ENCODE measurements at places on chromosomes 5 and 9.

DNA sequence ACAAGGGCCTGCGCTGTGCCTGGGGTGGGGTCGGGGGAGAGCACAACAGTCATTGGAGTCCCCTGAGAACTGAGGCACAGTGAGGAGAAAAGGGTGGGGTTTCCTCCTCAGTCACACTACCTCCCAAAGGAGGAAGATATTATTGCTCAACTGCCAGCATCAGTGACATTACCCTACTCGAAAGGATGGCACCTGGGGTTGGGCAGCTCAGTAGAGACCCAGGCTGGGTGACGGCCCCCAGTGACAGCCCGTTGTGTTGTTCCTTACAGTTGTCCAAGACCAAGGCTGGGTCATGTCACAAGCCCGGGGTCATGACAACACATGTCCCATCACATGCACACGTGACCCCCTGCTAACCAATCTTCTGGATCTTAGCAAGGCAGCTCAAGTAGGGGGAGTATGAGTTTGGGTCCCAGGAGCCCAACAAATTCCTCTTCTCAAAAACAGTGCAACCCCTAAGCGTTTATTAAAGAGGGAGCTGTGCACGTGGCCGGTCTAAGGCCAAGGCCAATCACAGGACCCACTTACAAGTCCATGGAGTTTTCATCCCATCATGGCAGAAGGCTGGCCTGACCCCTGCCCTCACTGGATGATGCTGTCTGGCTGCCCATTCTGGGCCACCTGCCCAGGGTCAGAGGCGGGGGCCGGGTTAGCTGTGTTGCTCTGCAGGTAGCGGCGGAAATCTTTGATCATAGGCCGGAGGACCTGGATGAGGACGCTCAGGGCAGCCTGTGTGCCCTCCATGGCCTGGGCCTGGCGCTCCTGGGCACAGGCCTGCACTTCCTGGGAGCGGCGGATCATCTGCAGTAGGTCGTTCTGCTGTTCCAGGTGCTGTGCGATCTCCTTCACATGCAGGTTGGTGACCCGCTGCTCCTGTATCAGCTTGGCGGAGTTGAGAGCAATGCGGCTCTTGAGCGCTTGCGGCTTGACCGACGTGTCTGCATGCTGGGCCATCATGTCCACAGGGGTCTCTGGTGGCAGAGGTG lies 4.0 kb downstream of the NAIF1 start:
- no peak for DNase-seq

DNA sequence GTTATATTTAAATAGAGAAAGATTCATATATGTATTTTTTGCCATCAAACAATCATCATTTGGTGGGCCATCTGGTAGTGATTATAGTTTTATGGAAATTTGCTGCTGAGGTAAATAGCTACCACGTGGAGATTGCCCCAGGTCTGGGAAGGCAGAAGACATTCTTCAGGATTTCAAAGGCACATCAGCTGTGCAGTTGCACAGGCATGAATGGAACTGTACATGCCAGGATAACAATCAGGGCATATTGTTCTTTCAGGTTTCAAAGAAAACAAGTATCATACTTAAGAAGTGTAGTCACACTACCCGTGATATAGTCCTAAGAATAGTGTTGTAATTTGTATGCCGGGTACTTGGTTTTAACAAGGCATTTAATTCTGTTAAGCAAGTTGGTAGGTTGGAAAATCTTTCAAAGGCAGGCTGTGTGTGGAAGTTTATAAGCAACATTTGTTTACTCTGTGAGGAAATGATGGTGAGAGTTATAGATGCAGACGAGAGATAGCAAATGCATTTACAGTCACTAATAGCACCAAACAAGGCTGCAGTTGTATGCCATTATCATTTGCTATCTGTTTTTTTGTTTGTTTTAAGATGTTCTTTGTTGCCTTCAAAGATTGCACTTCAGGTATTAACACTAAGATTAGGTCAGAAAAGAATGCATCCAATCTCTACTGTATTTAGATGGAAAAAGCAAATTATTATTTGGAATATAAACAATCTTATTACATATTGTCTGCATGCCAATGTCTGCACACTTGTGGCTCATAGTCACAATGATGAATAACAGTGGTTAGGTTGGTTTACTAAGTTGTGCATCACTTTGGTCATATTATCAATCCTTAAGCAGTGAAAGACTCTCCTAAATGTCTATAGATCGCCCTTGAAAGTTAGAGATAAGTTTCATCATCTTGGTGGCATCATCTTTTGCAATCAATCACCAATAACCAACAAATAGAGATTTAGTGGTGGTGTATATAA lies 55.3 kb downstream of the RPS23 start:
- DNase-seq = peak; percentile 29

GRCh38 chr5:61289669-61290306 lies 42.3 kb upstream of the ZSWIM6 start:
- no peak for DNase-seq

GRCh38 chr5:122639033-122639432 lies 135.8 kb upstream of the SNX2 start:
- DNase-seq = no peak

- no peak for DNase-seq
These were observed 22.0 kb upstream of the SCGB3A1 start for GRCh38 chr5:180613188-180613813.

DNA sequence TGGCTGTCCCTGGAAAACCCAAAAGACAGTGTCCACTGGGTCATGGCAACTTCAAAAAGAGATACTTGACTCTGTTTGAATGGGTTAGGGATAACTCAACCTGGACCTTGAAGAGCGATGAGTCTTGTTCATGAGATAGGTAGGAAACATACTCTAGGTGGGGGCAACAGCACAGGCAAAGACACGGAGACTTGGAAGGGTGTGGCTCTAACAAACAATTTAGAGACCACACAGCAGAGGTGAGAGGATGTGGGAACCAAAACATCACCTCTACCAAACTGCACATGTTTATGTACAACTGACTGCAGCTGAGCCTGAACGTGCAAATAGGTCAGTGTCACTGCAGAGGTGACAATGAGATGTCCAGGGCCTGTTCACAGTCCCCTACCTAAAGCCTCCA lies 247.7 kb upstream of the ADRA1B start:
- DNase-seq = no peak

DNA sequence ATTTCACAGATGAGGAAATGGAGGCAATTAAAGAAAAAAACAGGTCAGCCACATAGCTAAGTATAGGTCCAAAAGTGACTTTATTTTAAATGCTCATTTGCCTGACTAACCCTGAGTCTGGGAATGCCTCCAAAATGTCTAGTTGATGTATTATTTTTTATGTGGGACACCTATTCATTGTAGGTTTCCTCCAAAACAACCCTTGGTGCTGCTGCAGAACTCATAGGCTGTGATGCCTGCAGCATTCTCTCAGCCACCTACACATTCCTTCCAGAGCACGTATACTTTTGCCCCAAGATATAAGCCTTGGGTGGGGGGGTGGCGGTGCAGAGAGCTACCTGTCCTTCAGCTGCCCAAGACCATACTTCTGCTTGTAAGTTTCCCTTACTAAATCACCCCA lies 77.4 kb downstream of the MSX2 start:
- DNase-seq = no peak

Data from choroid plexus epithelial cell (primary cell).